Kidney tubule cell (primary cell): ENCODE measurements at places on chromosomes 1 and 21.

DNA sequence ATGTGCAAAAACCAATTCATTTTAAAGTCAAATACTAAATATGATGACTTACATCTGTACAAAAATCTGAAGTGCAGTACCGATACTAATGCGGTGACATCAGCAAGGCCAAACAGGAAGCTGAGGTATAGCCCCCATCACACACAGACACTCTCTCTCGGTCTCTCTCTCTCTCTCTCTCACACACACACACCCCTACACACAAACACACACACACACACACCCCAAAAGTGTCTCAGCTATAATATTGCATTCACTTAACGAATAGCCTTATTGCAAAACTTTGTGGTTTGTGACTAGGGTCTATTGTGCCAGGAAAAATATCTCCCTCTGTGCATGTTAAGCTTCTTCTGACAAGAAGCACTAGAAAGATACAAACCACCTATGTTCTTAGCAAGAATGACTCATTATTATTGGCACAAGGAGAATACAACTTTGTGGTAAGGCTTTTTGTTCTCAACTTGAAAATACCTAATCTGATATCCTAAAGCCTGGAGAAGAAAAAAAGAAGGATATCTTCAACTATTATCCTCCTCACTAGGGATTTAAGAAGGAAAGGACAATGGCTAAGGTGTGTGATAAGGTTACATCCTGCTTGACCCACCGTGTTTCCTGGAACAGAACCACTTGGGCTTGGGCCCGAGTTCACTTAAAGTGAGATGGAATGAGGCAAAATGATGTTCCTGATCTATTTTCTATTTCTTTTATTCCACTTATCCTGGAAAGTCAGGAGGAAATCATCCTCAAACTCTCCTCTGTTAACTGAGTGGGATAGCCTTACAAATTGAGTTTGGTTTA, 107.1 kb downstream of the NIBAN1 start:
- DNase-seq: peak; percentile 79

DNA sequence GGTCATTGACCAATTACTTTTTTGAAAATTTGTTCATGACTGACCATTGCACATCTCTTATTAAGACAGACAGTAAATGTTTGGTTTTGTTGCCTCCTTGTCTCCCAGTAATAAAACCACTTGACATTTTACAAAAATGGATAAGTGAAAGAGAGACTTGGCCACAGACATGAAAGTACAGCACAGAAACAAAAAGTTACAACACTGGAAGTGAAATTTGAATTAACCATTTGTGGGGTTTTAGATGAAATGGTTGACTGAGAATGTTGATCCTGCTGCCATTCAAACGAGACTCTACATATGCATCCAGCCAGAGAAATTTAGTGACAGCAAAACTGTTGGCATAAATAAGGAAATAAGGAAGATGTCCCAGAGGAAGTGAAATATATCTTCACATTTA, 79.3 kb upstream of the B3GALT2 start:
- no peak for DNase-seq

DNA sequence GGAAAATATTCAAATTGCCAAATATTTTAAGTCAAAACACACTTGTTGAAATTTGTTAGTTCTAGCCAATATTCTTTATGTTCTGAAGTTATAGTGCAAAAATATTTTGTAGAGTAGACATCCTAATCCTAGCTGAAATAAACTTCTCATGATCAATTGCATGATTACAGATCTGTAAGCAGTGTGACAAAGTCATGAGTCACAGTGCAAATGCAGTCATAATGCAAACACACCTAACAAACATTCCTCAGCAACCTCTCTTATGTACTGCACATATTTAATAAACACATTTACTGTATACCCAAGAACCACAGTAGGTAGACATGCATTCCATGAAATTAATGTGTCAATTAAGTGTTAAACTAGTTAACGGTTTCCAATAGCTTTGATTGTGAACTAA, 1857.4 kb downstream of the NCAM2 start:
- DNase-seq: peak; percentile 2

GRCh38 chr1:242745079-242745478, 220.6 kb upstream of the PLD5 start:
- DNase-seq: no peak

- DNase-seq: no peak
These were observed 3.2 kb downstream of the EDARADD start for GRCh38 chr1:236397173-236397759.

DNA sequence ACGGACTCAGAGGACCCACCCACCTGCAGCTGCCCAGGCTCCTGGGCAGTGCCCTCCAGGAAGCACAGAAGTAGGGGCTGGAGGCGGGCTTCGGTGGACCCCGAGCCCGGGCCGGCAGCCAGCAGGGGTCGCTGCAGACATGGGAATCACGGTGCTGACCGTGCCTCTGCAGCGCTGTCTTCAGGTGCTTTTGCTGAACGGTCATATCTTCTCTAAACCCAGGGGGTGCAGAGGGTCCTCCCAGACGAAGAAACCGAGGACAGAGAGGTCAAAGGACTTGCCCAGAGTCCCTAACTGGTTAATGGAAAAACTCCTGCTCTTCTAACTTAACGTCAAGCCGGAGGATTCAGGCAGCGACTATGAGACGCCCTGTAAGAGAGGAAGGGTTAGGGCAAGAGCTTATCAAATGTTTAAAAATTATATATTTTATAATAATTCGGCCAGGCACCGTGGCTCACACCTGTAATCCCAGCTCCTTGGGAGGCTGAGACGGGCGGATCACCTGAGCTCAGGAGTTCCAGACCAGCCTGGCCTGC, 21.5 kb upstream of the LEFTY2 start:
- DNase-seq: no peak

DNA sequence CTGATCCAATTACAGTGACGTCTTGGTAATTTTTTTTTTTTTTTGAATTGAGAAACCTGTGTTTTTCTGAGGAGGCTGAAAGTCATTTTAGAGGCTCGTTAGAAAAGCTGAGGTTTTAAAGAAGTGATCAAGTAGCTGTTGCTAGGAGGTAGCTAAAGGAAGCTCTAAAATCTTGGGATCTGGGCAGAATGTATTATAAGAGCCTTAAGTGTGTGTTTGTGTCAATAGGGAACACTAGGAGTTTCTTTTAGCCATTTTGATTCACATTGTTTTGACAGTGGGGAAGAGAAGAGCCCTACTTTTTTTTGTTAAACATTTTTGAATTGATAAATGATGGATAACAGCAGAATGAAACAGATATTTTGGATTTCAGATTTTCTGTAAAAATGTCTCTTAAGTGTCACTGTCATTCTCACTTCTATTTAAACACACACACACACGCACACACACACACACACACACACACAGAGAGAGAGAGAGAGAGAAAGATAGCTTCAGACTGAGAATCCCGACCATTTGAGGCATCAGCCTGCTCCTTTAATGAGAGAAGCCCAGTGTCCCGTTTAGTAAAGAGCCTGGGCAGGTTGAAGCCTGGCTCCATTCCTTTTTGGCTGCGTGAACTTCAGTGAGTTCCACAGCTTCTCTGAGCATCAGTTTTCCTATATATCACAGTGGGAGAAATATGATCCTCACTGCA, 79.1 kb upstream of the GPR88 start:
- DNase-seq: no peak

DNA sequence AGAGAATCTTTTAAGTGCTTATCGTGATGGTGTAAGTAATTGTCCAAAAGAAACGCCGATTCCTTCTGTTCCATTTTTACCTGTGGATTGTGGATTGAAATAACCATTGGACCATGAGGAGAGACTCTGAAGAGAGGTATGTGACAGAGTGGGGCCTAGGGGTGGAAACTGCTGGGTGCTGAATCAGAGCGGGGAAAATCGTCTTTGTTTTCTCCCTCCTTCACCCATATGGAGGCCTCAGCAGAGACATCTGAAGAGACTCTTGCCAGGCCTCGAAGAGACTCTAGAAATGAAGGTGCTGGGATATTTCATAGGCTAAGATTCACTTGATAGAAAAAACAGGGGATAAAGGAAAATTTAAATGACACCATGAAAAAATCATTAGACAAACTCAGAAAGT, 1327.0 kb downstream of the BRINP3 start:
- no peak for DNase-seq

GRCh38 chr1:59229138-59229537, 67.8 kb upstream of the FGGY start:
- peak; percentile 46 for DNase-seq

DNA sequence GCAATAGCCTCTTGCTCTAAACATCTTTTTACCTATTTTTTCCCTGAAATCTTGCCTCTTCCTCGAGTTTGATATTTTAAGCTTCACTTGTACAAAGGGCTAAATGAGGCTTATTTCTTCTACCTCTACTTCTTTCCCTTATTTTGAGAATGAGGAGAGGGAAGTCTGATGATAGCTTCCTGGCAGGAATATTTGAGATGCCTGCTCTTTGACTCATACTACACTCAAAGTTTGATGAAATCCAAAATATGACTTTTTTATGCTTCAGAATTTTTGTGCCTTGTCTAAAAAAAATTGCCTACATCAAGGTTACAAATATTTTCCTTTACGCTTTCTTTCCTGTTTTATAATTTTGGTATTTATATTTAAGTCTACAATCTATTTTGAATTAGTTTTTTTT, 624.4 kb upstream of the PLXNA2 start:
- no peak for DNase-seq

GRCh38 chr1:58583496-58583895, 6.4 kb upstream of the TACSTD2 start:
- no peak for DNase-seq

DNA sequence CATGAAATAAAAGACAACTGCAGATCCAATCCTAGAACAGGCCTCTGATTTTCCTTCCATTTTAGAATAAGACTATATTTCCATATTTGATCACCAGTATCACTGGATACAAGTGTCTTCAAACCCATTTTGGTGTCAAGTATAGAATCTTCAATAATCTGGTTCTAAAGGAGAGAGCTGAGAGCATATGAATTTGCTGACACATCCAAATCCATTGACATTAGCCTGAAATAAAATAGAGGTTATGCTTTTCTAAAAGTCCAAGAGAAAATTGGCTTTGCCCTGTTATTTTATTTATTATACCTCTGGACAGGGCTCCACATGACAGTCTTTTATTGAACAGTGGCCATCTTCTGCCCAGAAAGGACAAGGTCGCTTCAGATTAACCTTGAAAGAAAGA, 28.6 kb downstream of the ERO1B start:
- DNase-seq: no peak

- no peak for DNase-seq
These were observed 236.9 kb upstream of the VAMP3 start for GRCh38 chr1:7534061-7534825.

DNA sequence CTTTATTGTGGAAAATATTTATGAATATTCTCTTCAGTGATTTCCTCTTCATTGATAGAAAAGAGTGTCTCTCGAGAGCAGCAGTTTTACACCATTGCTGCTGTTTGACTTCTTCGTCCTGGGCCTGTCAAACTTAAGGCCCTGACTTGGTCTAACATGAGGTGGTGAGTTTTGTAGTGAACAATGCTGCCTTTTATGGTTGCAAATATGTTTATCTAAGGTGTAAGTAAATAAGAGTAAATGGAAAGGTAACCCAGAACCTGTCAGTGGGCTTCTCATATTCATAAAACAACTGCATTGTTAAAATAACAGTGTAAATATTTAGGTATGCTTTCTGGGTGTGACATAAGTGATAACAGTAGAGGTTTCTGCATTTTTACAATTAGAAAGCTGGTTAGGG, 62.8 kb upstream of the SCCPDH start:
- DNase-seq: no peak

GRCh38 chr1:19407494-19408096, 77.7 kb downstream of the CAPZB start:
- no peak for DNase-seq

DNA sequence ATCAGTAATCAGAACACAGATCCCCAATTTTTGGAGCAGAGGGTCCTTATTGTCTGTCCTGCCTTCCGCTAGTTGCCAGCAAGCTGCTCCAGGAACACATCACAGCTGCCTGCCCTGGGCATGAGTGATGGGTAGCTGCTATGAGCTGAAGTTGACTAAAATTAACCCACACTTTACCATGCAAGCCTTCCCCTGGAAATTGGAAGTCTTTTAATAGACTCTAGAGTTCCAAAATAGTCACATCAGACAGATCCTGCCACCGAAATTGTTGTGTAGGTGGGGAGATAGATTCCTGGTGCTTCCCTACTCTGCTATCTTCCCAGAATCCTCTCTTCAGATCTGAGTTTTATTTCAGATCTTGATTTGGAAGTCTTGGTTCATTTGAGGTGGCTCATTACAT, 63.1 kb upstream of the GCLM start:
- DNase-seq: no peak

DNA sequence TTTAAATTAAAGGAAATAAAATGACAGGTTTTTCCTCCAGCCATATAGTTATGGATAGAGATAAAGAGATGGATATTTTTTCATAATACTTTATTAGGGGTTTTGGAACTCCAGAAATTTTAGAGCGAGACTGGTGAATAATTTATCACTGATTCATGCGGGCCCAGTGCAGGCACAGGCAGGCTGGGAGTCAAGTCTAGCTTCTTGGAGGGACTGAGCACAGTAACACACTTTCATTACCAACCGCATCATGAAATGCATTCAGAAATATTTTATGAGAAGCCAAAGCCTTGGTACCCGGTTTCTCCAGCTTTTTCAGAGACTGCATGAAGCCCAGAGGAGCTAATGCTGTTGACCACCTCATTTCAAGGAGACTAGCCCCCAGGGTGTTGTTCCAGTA, 215.6 kb downstream of the TNR start:
- DNase-seq: no peak

GRCh38 chr1:5910276-5910620, 82.0 kb downstream of the NPHP4 start:
- DNase-seq: no peak

DNA sequence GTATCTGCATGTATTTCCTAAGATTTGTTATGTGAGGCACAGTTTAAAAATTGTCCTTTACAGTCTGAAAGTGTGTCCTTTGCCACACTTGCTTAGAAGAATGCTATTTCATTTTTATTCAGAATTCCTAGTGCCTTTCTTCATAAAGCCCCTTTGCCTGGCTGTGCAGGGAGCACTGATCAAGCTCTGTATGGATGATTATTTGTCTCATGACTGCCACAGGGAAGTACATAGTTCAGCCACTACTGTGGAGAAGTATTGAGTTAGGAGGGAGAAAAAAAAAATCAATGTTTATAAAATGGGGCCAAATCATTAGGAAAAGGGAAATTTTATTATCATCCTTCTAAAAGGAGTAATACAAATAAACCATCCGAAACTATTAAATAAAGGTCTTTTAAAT, 51.4 kb downstream of the LHX4 start:
- DNase-seq: no peak

DNA sequence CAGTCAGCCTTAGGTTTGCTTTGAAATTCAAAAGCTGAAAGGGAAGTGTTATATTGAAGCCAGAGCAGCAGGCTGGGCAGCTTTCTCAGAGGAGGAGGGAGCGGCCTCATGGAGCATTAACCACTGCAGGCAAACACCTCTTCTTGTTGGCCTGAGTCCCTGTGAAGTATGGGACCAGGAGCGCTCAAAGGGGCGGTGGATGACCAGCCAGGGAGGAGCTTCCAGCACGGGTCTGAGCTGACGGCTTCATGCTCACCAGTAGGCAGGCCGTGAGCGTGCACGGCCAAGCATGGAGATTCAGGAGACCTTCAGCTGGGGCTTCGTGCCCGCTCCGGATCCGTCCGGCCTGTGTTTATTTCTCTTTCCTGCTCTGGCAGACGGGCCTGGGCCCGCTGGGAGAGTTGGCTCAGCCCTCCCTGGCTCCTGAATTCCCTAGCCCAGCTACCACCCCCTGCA, 245.2 kb downstream of the TRABD2B start:
- peak; percentile 26 for DNase-seq

- peak; percentile 20 for DNase-seq
These were observed 114.1 kb downstream of the LHX4 start for GRCh38 chr1:180343921-180344769.

- DNase-seq: no peak
These were observed 172.7 kb downstream of the TRIM33 start for GRCh38 chr1:114338191-114338890.
